ENCODE measurements at places on chromosomes 1 and 21. TPM values are rescaled to one million over a fixed set of nuclear protein-coding genes. Genes with fewer than 3 reads are reported as not detected.

TDRD5 gene
- not detected for total RNA-seq

CELA2B gene
- total RNA-seq, result not detected

RORC gene
- total RNA-seq, result 15.4 TPM

ADGRL4 gene
- total RNA-seq, result 3.0 TPM

DNA sequence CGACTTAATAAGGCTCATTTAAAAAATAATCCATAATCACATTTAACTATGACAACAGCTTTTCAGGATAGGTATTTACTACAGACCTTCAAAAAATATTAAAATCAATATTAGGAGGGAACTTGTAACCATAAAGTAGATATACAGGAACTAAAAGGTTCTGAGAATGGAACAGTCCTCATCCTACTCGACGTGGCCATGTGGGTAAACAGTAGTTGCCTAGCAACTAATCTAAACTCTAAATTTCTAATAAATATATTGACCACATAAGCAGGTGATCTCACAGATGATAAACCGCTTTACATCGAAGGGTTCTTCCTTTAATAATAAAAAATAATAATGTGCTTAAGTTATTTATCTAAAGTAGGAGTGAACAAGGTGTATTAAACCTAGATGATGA, 7.9 kb downstream of the AKT3 start:
- DNase-seq, result no peak
- H3K4me3 ChIP-seq, result no peak overlapping the region
- H3K27me3 ChIP-seq, result peaks cover 5% of the 10 kb centered on the region
- no peak overlapping the region for H3K27ac ChIP-seq
- no peaks in the 10 kb centered on the region for H3K36me3 ChIP-seq

PRMT6 gene
- 12.7 TPM for total RNA-seq

- no peaks in the 10 kb centered on the region for H3K4me1 ChIP-seq
- DNase-seq, result no peak
- H3K27me3 ChIP-seq, result no peaks in the 10 kb centered on the region
- H3K4me3 ChIP-seq, result no peak overlapping the region
- H3K27ac ChIP-seq, result no peak overlapping the region
These were observed 165.0 kb downstream of the TNR start for GRCh38 chr1:175578425-175578824.

CELA2A gene
- not detected for total RNA-seq

- H3K27me3 ChIP-seq, result no peaks in the 10 kb centered on the region
- no peak overlapping the region for H3K4me3 ChIP-seq
- H3K4me1 ChIP-seq, result no peaks in the 10 kb centered on the region
- H3K36me3 ChIP-seq, result no peaks in the 10 kb centered on the region
- DNase-seq, result no peak
These were observed 107.6 kb downstream of the FASLG start for GRCh38 chr1:172766462-172766861.

DNA sequence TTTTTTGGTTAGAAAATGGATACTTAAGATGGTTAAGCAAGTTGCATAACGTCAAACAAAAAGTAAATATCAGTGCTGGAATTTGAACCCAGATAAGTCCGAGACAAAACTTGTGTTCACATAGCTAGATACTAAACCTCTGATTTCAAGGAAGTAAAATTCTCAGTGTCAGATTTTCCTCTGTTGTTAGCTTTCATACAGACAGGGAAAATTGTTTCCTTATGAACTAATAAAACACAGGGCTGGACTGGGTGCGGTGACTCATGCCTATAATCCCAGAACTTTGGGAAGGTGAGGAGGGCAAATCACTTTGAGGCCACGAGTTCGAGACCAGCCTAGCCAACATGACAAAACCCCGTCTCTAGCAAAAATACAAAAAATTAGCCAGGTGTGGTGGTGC, 51.3 kb downstream of the PCNX2 start:
- no peak overlapping the region for H3K4me3 ChIP-seq
- H3K27ac ChIP-seq, result no peak overlapping the region
- no peak for DNase-seq
- no peaks in the 10 kb centered on the region for H3K4me1 ChIP-seq

GRCh38 chr1:230864441-230864840, 3.9 kb downstream of the C1orf198 start:
- H3K27me3 ChIP-seq, result no peaks in the 10 kb centered on the region
- peaks cover 12% of the 10 kb centered on the region for H3K4me1 ChIP-seq
- H3K36me3 ChIP-seq, result no peaks in the 10 kb centered on the region
- DNase-seq, result no peak
- no peak overlapping the region for H3K27ac ChIP-seq
